Right lobe of liver (tissue), 6 donors: ENCODE measurements at places on chromosomes 4 and X.

- no peak for DNase-seq
These were observed 117.9 kb downstream of the STIM2 start for GRCh38 chr4:26978387-26979053.

DNA sequence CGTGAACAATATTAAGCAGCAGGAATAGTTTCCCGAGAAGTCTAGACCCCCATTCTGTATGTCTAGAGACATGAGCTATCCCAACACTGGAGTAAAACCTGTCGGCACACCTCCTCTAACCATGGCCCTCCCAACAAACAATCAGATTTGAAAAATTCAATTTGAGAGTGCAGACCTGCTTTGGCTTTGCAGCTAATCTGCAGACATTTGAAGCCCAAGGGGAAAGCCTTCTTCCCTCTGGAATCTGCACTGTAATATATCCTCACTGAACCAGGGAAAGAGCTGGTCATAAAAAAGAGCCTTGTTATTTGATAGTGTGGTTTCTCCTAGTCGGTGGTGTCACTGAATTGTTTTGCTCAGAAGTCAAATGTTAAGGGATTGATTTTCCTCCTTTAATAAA, 44.6 kb upstream of the KLHL34 start:
- DNase-seq = no peak

GRCh38 chr4:149493492-149493891, 322.2 kb downstream of the IQCM start:
- no peak for DNase-seq

DNA sequence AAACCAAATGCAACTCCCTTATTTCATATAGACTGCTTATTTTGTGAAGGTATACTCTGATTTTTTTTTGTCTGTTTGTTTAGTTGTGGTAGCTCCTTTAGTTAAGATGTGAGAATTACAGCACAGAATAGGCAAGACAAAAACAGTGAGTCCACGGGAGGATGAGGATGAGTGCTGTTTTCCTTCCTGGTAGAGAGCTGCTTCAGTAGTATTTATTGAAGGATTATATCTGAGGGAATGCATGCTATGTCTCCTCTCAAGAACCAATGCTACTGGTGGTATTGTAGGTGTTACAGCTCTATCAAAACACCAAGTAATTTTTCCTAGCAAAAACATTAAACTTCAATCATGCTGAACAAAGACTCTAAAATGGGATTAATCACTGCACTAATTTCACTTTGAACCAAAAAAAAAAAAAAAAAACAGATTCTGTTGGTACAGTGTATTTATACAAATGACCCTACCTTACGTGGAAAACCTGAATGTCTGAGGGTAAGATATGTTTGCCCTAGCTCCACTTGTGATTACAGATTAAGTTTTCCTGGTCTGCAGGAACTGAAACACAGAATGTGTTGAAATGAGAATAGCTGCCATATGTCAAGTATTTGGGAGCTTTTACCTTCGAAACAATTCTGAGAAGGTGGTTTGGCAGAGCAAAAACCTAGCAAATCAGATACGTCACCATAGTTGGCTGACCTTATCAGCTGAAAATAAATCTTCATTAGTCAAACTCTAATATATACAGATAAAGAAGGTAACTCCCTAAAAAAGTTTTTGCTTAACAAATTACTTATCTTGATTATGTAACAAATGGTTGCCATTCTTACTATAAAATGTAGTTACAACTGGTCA, 40.3 kb downstream of the PPP3CA start:
- no peak for DNase-seq
